Stomach (tissue), 19 donors: ENCODE measurements at places on chromosomes 1 and 21. TPM values are rescaled to one million over a fixed set of nuclear protein-coding genes. Genes with fewer than 3 reads are reported as not detected.
A peak's percentile ranks its signal among the peaks of the same experiment; 100 is the strongest.

GRCh38 chr21:38315122-38315521 is 58.3 kb downstream of the KCNJ15 start:
- no peaks in the 10 kb centered on the region for H3K4me1 ChIP-seq
- no peak overlapping the region for H3K4me3 ChIP-seq
- no peak overlapping the region for H3K27ac ChIP-seq
- no peaks in the 10 kb centered on the region for H3K27me3 ChIP-seq
- no peak for DNase-seq
- H3K36me3 ChIP-seq = no peaks in the 10 kb centered on the region

GRCh38 chr1:118148034-118148433 is 37.0 kb downstream of the SPAG17 start:
- no peak overlapping the region for H3K27ac ChIP-seq
- no peak for DNase-seq
- H3K27me3 ChIP-seq = no peaks in the 10 kb centered on the region
- H3K4me3 ChIP-seq = no peak overlapping the region
- no peaks in the 10 kb centered on the region for H3K4me1 ChIP-seq

DNA sequence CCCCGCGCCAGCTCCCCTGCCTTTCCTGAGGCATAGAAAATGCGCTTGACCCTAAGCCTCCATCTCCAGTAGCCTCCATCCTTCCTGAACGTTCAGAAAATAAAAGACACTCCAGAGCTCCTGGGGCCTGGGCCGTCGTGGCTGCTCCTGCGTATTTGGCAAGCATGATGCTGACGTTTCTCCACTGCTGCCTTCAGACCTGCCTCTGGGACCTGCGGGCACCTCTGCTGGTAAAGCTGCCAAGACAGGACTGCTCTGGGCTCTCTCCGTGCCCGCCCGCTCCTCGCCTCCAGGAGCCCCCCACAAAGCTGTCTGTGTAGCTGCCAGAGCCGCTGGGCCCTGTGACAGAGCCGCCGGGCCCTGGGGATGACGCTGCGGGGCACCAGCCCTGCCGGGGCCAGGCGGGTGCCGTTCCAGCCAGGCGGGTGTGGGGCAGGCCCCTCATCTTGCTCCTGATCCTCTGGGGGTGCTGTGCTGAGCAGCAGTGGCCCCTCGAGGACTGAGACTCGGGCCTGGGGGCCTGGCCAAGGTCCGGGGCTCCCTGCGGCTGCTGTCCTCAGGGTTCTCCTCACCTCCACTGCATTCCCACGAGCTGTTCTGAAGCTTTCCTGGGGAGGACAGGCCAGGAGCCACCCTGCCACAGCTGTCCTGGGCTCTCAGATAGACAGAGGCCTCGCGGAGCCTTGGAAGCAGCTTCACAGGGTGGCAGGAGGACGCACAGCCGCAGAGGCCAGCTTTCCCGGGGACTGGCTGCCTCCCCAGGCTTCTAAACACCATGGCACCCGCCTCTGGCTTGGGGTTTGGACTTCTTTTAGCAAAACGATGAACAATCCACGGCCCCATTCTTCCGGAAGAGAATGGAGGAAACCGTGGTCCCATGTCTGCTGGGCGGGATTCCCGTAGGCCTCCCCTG is 48.1 kb downstream of the MORN1 start:
- no peak overlapping the region for H3K27ac ChIP-seq
- H3K4me1 ChIP-seq = no peaks in the 10 kb centered on the region

DNA sequence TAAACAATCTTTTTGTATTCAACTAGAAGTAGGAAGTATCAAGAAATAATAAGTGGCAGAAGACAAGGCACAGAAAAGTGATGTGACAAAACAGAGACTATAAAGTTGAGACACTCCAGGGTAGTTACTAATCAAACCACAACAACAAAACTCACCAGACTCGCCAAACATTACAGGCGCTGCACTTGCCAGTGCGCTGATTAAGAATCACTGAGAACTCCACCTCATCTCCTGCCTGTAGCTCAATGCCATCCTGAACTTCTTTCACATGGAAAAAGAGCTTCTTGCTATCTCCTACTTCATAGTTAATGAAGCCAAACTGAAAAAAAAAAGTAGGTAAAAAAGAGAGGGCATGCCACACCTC is 2.8 kb upstream of the NRAS start:
- H3K27me3 ChIP-seq = no peaks in the 10 kb centered on the region
- peaks cover 72% of the 10 kb centered on the region for H3K36me3 ChIP-seq
- no peak overlapping the region for H3K4me3 ChIP-seq
- peaks cover 8% of the 10 kb centered on the region for H3K4me1 ChIP-seq

DNA sequence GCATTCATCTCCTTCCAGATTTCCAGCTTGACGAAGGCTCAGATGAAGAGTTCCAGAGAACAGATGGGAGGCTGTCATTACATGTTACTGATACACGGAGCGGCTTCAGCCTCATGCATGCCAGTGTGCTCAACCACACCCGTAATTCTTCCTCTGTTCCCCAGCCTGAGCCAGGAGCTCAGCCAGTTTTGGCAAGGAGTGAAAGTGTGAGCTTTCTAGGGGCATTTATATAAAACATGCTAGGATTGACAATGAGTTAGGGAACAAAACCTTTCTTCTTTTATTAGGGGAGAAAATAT is 290.4 kb upstream of the PLXNA2 start:
- H3K36me3 ChIP-seq = no peaks in the 10 kb centered on the region
- H3K4me1 ChIP-seq = no peaks in the 10 kb centered on the region
- H3K27ac ChIP-seq = no peak overlapping the region
- no peak for DNase-seq

DNA sequence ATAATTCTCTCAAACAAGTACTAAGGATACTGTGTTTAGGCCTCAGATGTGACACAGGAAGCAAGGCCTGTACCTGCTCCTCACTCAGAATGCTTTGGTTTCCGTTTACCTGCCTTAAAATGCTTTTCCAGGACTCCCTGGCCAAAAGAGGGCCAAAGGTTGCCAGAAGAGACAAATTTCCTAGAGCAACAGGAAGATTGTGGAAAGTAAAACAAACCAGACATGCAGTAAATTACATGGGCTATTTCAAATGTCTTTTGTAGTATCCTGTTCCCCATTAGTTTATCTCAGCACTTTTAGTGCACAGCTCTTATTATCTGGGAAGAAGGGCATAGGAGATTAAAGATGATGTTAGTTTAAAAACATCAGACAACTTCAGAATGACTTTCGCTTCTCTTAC is 280.0 kb downstream of the NFIA start:
- peaks cover 9% of the 10 kb centered on the region for H3K4me1 ChIP-seq
- no peak overlapping the region for H3K27ac ChIP-seq
- H3K36me3 ChIP-seq = peaks cover 33% of the 10 kb centered on the region
- DNase-seq = no peak
- H3K4me3 ChIP-seq = no peak overlapping the region
- H3K27me3 ChIP-seq = no peaks in the 10 kb centered on the region

DNA sequence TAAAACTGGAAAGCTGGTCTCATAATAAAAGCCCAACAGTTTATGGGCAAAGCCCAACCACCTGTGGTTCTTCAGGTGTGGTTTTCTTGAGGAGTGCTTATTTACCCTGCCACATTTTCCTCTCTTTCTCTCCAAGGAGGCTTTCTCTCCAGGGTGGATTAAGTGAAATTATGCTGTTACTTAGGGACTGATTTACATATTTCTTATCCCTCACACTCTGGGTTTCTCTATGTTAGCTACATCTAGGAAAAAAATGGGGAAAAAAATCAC is 4.8 kb downstream of the TBX19 start:
- H3K4me3 ChIP-seq = no peak overlapping the region
- no peaks in the 10 kb centered on the region for H3K36me3 ChIP-seq
- peaks cover 9% of the 10 kb centered on the region for H3K4me1 ChIP-seq
- no peak overlapping the region for H3K27ac ChIP-seq
- no peaks in the 10 kb centered on the region for H3K27me3 ChIP-seq
- peak; percentile 62 for DNase-seq

DNA sequence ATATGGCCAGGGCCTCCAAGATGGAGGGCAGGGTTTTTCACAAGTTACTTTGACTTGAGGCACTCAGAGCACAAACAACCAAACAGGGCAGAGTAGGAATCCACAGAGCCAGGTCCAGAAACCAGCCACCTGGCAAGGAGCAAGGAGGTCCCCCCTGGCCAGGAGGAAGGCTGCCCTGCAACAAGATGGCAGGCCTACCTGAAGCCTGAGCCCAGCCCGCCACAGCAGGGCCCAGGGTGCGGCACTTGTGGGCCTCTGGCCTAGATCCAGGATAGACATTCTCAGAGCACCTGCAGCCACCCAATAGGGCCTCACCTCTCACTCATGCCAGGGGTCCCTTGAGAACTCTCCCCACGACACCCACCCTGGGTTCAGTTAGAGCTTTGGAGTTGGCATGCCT is 11.5 kb downstream of the SH3BGRL3 start:
- no peaks in the 10 kb centered on the region for H3K27me3 ChIP-seq
- DNase-seq = no peak
- peaks cover 15% of the 10 kb centered on the region for H3K4me1 ChIP-seq
- no peak overlapping the region for H3K4me3 ChIP-seq
- peak overlapping the region; percentile 100 for H3K27ac ChIP-seq
- no peaks in the 10 kb centered on the region for H3K36me3 ChIP-seq

ZNF695 gene
- not detected for total RNA-seq

PDZK1 gene
- 3.2 TPM for total RNA-seq

DNA sequence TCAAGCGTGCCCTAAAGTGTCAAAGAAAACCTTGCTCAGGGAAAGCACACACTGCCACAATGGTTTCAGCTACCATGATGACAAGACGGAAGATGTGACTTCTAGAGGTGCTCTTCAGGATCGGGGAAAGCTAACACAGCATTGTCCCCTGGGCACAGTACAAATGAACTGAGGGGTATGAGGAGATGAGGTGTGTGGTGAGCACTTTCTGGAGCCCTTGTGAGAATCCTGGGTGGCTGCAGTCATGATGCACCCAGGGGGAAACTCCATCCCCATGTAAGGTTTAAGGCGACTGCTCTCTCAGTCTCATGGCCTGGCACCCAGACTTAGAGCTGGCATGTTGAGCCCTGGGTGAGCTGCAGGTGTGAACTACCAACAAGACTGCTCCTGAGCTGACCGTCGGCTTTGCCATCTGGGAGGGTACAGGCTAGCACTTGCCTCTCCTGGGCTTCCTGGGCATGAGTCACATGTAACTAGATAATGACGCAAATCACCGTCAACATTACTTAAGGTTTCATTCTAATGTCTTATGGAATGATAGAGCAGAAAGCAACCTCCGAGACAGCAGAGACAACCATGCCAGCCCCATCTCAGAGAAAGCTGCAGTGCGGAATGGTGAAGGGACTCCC is 144.6 kb downstream of the CLIC6 start:
- no peaks in the 10 kb centered on the region for H3K27me3 ChIP-seq
- peaks cover 19% of the 10 kb centered on the region for H3K4me1 ChIP-seq
- peak overlapping the region; percentile 47 for H3K27ac ChIP-seq
- H3K4me3 ChIP-seq = no peak overlapping the region

TRIM67 gene
- not detected for total RNA-seq

SLAMF7 gene
- total RNA-seq = 2.0 TPM

GRCh38 chr1:94384485-94385265 is 33.5 kb upstream of the ABCD3 start:
- H3K36me3 ChIP-seq = no peaks in the 10 kb centered on the region
- H3K27ac ChIP-seq = peak overlapping the region; percentile 92
- peaks cover 15% of the 10 kb centered on the region for H3K4me1 ChIP-seq
- no peak overlapping the region for H3K4me3 ChIP-seq

- H3K4me1 ChIP-seq = peaks cover 96% of the 10 kb centered on the region
- no peaks in the 10 kb centered on the region for H3K27me3 ChIP-seq
- no peak for DNase-seq
- H3K27ac ChIP-seq = peak overlapping the region; percentile 52
- no peaks in the 10 kb centered on the region for H3K36me3 ChIP-seq
Observed at GRCh38 chr1:206699626-206700025, 14.9 kb downstream of the MAPKAPK2 start.

LIPI gene
- not detected for total RNA-seq
